Activated naive CD4-positive, alpha-beta T cell treated with anti-CD3 and anti-CD28 coated beads for 36 hours (primary cell): ENCODE measurements at places on chromosomes 4 and X. TPM values are rescaled to one million over a fixed set of nuclear protein-coding genes. Genes with fewer than 3 reads are reported as not detected.

Gene FAM13A
- total RNA-seq, result 1.6 TPM

Gene GAGE12J
- not detected for total RNA-seq

Gene HS3ST1
- total RNA-seq, result not detected

Gene TTC29
- total RNA-seq, result not detected

Gene PLAC1
- total RNA-seq, result not detected

Gene TRAPPC11
- total RNA-seq, result 25.0 TPM

Gene CSN2
- not detected for total RNA-seq

Gene SMIM31
- total RNA-seq, result not detected

Gene UGT2B11
- total RNA-seq, result not detected

Gene TMPRSS11A
- total RNA-seq, result not detected

Gene SUV39H1
- total RNA-seq, result 31.5 TPM

Gene AWAT2
- total RNA-seq, result not detected

Gene DKK2
- total RNA-seq, result not detected

Gene PPEF2
- total RNA-seq, result 0.21 TPM

Gene GDPD2
- total RNA-seq, result not detected

Gene TGIF2LX
- not detected for total RNA-seq

Gene MAGEC1
- not detected for total RNA-seq

Gene HSPA4L
- 2.8 TPM for total RNA-seq
